ENCODE measurements at places on chromosomes 3 and 15.

DNA sequence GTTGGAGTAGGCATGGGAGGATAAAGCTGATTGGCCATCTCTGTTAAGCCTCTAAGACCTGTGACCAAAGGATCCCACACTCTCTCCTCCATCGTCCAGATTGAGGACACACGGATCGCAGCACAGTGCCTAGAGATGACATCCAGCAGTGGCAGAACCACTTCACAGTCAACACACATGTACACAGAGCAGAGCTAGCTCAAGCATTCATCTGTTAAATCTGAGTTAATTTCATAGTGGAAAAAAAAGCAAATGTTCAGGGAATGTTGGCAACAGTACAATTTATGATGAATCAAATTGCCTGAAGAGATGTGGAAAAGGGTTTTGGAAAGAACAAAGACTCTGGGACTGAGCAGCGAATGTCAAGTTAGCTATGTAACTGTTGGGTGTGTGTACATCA is 108.1 kb upstream of the PLAAT1 start:
- no peak for DNase-seq

- DNase-seq = no peak
Observed at GRCh38 chr3:24818055-24818454, 323.4 kb upstream of the THRB start.

- DNase-seq = no peak
Observed at GRCh38 chr3:190514413-190515153, 698 bp downstream of the IL1RAP start.

- DNase-seq = no peak
Observed at GRCh38 chr3:28916713-28917499, 364.0 kb upstream of the RBMS3 start.

DNA sequence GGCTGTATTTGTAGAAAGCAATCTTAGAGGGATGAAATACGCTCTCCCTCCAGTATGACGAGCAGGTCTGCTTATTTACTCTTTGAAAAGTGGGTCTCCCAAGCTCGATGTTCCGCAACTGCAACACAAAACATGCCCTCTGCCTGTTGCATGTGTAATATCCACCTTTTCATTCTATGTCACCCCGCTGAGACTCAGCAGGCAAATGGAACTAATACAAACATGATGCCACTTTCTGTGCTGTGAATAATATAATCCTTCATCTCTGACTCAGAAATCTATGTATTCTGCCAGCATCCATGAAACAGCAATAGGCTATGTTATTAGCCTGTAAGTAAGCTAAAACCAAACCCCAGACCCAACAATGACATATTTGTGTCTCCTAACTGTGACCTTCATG is 200.8 kb upstream of the TMCO5A start:
- DNase-seq = no peak

- DNase-seq = no peak
Observed at GRCh38 chr3:140091143-140091542, 156.2 kb downstream of the CLSTN2 start.

- DNase-seq = no peak
Observed at GRCh38 chr15:49079340-49080039, 33.2 kb upstream of the SECISBP2L start.

DNA sequence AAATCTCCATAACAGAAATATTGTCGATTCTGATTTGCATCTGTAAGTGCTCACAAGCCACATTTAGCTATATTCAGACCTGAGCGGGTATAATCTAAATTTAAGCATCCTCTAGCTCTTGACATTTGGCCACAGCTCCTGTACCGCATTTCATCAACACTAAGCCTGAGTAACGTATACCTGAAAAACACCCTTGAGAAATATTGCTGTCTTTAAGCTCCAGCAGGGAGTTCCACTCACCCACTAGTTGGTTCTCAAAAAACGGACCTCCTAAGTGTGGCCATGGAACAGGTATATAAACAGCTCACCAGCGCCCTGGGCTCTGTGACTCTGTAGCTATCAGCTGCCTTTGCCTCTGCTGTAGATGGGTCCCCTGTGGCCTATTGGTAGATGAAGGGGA is 80.7 kb downstream of the ABI3BP start:
- DNase-seq = no peak

GRCh38 chr15:91073077-91073476 is 27.0 kb upstream of the SV2B start:
- DNase-seq = no peak

GRCh38 chr15:100902436-100903167 is 16.6 kb upstream of the LRRK1 start:
- peak; percentile 58 for DNase-seq

GRCh38 chr15:89309993-89310392 is 24.6 kb downstream of the POLG start:
- DNase-seq = no peak

DNA sequence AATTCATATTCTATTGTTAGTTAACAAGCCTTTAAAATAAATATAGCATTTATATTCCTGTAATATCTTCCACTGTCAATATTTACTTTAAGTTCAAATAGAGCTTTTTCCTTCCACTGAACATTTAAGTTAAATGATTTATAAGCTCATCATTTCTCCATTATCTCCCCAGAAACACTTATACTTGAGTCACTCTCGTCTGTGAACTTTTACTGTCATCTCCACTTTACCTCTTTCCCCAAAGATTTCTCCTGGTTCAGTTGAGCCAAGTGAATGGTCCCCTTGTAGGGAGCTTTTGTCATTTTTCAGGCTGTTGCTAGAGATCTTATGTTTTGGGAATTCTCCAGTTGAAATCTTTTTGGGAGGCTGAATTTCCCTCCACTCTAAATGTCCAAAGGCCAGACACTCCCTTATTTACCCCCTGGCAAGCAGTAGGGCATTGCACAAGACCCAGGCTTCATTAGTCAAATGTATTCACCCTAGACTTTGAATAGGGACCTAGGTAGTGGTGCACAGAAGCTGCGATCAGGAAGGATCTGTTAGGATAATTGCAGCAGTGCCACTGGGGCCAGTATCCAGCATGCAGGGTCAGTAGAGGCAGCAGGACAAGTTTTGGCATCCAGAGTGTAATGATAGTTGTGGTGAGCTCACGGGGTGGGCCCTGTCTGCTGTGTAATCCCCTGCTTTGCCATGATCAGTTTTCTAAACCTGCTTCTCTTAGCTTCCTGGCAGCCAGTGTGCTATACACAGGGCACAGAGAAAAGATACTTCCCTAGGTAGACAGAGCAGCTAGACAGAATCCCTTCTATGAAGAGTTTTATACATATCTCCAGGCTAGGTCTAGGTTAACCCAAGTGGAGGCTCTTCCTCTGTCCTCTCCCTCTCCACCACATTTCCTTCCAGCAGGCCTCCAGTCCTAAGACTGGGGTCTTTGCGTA is 356.5 kb upstream of the SLCO3A1 start:
- DNase-seq = no peak

- no peak for DNase-seq
Observed at GRCh38 chr15:77027111-77027696, 32.3 kb downstream of the PSTPIP1 start.

GRCh38 chr15:81002331-81003096 is 1.8 kb downstream of the TLNRD1 start:
- DNase-seq = no peak

DNA sequence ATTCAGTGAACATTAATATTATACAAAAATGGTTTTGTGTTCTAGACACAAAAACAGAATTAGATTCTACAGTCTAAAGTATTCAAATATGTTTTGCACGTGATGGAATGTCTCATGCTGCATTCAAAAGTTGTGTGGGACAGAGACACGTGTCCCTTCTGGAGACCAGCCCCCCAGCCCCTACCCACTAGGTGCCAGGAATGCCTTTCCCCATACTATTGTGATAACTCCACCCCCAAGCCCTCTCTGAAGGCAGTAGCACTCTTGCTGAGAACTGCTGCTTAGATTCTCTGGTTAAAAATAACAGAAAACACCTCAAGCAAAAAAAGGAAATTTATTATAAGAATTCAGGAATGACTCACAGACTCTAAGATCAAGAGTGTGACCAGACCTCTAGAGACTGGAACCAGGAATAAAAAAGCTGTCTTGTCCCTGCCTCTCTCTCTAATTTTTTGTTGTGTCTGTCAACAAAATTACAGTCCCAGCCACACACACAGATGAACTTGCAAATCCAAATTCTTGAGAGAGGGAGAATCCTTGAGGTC is 57.7 kb downstream of the PXYLP1 start:
- DNase-seq = no peak

- no peak for DNase-seq
Observed at GRCh38 chr15:81633889-81634288, 259.9 kb upstream of the TMC3 start.

- no peak for DNase-seq
Observed at GRCh38 chr15:58342508-58342907, 89.3 kb upstream of the LIPC start.

Measured in NCI-H1092 (cell line).